ENCODE measurements at places on chromosomes 11 and 22. TPM values are rescaled to one million over a fixed set of nuclear protein-coding genes. Genes with fewer than 3 reads are reported as not detected.

Gene SYT8
- 0.82 TPM for total RNA-seq

Gene NXPE4
- not detected for total RNA-seq

GRCh38 chr11:111532365-111532709 is 8.2 kb upstream of the LAYN start:
- DNase-seq: no peak

- no peak for DNase-seq
Measured at GRCh38 chr11:30938171-30938570, 352.0 kb upstream of the MPPED2 start.

DNA sequence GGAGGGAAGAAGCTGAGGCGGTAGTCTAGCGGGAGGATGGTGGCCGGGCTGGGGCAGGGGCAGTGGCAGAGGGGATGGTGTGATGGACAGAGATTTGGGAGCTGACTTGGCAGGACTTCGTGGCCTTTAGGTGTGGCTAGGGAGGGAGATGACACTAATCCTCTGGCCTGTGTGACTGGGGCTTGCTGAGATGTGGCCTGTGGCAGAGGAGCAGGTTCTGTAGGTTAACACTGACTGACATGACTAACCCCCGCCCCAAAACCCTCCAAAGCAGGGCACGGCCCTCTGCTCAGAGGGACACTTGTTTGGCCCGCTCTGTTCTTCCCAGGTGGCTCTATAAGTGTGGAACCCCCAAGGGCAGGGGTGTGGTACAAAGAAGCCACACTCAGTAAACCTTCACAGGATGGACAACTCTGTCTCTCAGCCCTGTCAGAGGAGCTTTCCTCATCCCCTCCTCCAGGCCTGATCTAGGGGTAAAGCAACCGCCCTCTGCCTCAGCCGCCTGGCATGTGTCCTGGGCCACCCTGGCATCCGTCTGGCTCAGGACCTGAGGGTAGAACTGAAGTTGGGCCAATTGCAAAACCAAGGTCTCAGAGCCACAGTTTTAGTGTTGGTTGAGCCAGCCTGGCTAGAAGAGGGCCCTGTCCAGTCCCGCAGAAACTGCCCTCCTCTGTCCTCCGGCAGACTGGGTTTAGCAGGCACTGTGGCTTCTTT is 15.6 kb downstream of the TOM1 start:
- DNase-seq: no peak

DNA sequence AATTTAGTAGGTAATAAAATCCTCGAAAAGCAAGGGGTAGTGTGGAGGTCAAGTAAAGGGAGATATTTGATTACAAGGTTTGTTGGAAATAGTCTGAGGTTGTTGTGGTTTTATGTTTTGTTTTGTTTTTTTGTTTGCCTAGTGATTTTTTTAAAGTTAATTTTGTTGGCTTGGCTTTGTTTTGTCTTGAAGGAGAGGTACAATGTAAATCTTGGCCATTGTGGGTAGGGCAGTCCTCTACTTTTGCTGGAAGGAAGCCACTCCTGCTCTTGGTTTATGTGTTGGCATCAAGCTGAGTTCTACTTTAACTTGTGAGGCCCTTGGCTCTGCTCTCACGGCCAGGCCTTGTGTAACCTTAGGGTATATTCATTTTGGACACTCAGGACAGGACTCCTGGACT is 3.2 kb downstream of the AMOTL1 start:
- DNase-seq: no peak

- DNase-seq: no peak
Measured at GRCh38 chr11:33068611-33069340, 29.4 kb downstream of the TCP11L1 start.
